NCI-H2171 (cell line): ENCODE measurements at places on chromosomes 13 and 19.

GRCh38 chr19:50328224-50328872 is 829 bp downstream of the KCNC3 start:
- DNase-seq = peak; percentile 48

DNA sequence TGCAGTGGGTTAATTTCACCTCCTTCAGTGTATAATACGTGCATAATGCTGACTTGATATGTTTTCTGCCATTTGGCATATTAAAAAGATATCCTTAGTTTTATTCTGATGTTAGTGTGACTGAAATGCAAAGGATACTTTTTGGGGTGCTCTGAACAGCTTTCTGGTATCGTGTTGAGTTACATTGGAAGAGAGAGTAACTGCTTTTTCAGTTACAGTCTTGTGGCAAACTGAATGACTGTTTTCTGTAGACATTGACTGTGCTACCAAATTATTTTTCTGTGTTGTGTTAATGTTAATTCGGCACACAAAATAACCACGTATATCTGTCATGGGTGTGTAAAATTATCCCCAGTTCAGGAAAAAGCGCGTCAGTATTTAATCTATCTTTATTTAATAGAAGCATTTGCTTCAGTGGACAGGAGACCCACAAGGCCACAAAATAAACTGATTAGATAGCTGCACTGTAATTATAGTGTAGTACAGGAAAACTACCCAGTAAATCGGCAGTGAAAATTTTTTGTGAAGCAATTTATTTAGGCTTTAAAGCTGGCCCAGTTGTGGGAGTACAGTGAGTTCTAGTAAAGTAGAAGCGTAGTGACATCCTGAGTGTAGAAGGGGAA is 2.5 kb downstream of the URI1 start:
- no peak for DNase-seq

DNA sequence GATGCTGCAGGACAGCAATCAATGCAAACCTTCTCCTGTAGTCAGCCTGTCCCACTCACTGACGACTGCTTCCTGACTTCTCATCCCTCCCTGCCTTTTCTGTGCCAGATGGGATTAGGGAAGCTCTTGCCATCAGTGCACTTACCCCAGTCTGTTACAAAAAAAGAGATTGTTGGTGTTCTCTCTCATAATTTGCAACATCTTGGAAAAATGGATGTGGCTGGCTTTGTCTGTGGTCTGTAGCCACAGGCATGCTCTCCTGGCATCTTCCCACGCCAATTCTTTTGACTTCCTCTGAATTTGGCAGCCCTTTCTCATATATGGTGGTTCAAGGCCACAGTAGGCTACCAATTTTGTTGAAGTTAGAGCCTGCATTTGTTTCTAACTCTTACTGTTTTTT is 11.6 kb upstream of the HTR2A start:
- DNase-seq = no peak

DNA sequence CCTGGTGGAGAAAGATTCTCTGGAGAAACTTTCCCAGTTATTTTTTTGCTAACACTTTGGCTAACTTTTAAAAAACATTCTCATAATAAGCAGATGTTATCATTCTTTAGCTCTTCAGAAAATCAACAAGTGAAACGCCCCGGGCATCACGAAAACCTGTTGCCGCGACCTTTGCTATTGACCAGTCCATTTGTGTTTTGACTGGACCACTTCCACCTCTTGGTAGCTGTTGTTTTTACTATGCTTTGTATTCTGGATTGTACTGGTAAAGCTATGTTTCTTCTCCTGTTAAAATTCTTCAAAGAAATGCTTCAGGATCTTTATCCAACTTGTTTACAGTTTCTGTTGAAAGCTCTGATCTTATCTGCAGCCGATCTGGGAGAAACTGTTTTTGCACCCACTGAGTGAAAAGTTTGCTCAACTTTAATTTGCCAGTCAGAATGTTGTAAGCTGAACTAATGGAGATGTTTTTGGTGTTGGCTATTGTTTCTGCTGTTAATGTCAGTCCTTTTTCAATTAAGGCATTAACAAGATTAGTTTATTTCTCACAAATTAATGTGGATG is 23.3 kb downstream of the UFM1 start:
- no peak for DNase-seq

- DNase-seq = peak; percentile 20
Observed at GRCh38 chr19:42277821-42278451, 8.9 kb downstream of the CIC start.
